HEK293T (cell line): ENCODE measurements at places on chromosomes 13 and 19.

DNA sequence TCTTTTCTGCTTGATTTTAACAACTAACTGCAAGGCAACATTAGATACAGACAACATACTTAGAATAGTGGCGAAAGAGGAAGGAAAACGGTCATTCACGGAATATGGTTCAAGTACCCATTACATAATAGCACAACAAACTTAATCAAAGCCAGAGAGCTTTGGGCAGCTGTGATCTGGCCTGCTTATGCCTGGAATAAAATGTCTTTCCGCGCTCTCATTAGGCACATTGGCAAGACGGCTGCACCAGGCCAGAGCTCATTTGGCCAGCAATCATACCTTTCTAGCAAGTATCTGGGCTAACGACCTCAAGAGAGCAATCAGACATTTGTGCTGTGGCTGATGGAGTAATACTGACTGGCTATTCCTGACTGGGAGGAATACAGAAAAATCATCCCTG, 112.8 kb downstream of the NALCN start:
- DNase-seq = no peak

- no peak for DNase-seq
Observed at GRCh38 chr19:13007292-13008045, 12.2 kb downstream of the NFIX start.

- no peak for DNase-seq
Observed at GRCh38 chr13:101455863-101456262, 3.4 kb downstream of the ITGBL1 start.

DNA sequence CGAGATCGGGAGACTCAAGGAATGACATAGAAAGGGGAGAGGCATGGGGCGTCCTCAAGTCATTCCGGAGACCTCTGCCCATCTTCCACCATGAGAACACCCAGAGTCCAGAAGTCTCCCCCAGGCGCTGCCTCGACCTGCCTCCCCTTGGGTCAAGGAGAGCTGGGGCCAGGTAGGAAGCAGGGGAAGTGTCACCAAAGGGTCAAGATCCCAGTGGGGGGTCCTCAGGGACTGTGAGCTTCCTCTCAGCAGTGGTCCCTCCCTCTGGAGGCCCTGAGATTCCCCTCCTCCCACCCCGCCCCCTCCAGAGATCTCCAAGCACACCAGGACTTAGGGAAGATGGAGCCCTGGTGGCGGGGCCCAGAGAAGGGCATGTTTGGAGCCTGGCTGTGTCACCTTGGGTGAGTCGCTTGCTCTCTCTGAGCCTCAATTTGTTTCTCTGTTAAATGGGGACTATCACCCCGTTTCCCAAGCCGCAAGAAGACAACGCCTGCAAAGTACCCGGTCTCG, 919 bp downstream of the DACT3 start:
- peak; percentile 30 for DNase-seq

DNA sequence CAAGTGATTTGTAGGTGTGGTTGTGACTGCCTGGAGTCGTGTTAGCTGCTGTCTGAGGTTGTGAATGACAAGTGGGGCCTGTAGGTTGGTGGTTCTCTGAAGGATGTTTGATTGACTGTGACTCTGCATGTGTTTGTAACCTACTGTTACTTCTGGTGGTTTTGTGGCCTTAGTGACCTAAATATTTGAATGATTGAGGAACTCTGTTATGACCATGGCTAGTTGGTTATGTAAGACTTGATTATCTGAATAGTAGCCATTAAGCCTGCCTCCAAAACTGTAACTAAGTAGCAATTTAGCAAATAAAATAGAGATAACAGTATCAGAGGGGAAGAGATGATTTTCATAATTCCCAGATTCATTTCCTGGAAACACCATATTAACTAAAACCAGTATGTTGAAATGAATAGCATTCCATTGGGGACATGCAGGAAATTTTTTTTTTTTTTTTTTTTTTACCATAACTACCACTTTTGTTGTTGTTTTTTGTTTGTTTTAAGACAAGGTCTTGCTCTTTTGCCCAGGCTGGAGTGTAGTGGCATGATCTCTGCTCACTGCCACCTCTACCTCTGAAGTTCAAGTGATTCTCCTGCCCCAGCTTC, 865 bp downstream of the ZNF382 start:
- DNase-seq = no peak

DNA sequence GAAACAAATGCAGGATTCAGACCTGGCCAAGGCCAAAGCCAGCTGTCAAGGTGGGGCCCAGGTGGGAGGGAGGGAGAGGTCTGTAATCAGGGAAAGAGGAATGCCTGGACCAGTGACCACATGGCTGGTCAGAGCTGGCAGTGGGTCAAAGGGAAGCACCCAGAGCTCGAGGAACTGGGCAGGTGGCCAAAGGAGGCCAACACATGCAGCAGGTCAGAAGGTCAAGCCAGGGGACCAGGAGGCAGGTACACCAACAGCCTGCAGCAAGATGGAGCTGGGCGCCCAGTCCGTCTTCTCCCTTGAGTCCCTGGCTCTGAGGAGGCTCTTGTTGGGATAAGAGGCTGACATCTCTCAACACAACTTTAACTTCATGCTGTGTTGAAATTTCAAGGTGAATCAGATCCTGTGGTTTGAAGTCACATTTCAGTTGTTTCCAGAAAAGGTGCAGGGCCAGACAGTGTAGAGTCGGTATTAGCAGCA, 17.1 kb downstream of the GPATCH1 start:
- no peak for DNase-seq

DNA sequence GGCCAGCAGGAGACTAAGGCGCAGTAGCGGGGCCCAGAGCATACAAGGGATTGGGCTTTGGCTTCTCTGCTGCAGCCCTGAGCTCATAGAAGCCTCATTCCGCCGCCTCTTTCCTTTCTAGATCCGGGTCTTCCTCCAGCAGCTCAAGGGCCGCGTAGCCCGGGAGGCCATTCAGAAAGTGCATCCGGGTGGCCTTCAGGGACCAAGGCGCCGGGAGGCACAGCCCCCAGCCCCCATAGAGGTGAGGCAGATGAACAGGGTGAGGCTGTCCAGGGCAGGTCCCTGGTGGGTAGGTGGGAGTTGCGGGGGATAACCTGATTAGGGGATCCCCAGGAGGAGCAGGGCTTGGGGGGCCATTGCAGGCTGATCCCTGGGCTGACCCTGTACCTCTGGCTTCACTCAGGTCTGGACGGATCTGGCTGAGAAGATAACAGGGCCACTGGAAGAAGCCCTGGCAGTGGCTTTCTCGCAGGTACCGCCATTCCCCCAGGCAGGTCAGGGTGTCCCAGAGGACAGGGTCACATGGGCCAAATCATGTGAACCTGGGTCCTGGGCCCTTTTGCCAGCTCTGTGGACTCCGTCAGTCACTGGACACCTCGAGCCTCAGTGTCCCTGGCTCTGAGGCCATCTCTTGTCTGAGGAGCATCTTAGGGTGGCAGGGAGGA, 1.3 kb downstream of the SNAPC2 start:
- no peak for DNase-seq

DNA sequence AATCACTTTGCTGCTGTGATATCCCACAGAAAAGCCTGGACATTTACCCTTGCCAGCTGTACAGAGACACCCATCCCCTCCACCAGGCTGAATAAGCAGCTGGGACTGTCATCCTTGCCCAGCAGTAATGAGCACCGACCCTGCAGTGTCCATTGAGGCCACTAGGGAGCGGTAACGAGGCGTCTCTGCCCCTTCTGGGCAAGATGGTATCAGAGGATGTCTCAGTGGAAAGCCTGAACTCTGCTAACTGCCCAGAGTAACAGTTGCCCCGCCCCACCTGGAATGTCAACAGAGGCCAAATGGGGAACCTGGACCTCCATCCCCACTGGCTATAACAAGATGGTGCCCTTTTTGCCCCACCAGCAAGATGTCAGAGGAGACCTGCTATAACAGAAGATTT, 22.8 kb upstream of the CEACAM20 start:
- peak; percentile 71 for DNase-seq

DNA sequence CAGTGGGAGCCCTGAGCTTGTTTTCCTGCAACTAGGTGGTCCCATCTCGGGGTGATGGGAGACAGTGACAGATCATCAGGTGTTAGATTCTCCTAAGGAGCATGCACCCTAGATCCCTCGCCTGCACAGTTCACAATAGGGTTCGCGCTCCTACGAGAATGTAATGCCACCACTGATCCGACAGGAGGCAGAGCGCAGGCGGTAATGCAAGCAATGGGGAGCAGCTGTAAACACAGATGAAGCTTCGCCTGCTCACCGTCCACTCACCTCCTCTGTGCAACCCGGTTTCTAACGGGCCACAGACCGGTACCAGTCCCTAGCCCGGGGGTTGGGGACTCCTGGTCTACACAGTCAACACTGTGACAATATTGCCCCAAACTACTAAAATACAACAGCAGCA, 38.8 kb downstream of the CARD8 start:
- DNase-seq = no peak

DNA sequence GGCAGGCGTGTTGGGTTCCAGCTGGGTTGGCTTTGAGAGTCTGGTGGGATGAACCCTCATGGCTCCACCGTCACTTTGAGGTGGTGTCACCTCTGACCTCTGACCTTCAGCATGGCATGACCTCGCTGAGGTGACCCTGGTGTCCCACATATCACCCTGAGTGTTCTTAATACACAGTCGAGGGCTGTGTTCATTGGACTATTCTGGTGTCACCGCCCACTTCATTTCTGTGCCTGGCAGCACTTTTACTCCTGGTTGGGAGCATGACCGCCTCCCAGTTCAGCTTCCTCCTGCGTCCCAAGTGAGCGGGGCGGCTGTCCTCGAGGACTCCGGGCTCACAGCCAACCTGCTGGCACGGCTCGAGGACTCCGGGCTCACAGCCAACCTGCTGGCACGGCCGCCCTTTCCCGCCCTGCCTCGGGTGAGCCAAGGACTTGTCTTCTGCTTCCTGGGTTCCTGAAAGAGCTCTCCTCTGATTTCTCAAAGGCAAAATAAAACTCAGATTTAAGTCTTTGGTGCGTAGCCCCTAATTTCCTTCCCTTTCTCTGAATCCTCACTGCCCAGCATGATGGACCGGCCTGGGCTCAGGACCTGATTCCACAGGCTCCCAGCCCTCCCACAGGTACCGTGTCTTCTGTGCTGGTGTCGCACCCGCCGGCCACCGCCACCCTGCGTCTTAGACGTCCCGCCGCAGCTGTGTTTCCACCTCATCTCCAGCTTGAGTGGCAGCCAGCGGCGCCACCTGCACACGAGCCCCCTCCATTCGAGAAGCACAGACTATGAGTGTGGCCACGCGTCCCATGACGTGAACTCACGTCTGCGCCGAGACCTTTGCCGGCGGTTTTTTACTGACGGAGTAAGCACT, 10.4 kb downstream of the ATP4B start:
- no peak for DNase-seq

GRCh38 chr13:73924607-73925006, 209.6 kb downstream of the KLF12 start:
- no peak for DNase-seq

DNA sequence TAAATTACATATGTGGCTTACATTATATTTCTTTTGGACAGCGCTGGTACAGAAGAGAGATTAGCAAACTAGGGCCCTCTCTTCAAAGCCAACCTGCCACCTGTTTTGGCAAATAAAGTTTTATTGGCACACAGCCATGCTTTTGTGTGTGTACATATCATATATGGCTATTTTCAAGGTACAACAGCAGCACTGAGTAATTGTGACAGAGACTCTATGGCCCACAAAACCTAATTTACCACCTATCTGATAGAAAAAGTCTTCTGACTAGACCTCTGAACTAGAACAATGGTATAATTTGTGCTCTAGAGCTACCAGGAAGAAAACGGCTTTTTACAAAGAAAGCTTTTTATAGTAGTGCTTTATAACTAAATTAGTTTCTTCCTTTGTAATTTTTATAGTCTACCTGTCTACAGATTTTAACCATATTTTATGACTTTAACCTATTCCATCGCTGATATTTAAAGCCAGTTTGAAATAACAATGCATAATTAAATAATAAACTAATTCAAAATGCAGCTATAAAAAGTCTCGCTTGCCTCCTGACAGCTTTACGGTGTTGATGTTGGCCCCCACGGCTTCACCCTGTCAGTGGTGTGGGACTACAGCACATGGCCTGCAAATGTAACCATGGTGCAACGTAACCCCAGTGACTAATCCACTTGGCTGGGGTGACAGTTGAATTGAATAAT, 17.7 kb upstream of the DPY19L3 start:
- no peak for DNase-seq

GRCh38 chr19:897442-898039, 4.3 kb downstream of the RNU6-9 start:
- no peak for DNase-seq

DNA sequence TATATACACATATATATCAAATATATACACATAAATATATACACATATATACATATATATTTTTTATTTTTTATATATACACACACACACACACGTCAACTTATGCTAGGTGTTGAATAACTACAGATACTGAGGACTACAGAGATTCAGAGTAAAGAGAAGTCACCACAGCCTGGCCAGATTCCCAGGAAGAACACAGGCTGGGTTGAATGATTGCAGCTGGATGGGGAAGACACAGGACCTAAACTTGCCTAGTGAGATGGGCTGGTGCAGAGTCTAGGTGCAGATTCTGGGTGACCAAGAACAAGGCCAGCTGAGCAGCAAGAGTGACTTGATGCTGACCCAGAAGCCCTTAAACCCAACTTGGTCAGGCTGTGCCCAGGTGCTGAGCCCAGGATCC, 241.3 kb downstream of the KCTD12 start:
- no peak for DNase-seq

DNA sequence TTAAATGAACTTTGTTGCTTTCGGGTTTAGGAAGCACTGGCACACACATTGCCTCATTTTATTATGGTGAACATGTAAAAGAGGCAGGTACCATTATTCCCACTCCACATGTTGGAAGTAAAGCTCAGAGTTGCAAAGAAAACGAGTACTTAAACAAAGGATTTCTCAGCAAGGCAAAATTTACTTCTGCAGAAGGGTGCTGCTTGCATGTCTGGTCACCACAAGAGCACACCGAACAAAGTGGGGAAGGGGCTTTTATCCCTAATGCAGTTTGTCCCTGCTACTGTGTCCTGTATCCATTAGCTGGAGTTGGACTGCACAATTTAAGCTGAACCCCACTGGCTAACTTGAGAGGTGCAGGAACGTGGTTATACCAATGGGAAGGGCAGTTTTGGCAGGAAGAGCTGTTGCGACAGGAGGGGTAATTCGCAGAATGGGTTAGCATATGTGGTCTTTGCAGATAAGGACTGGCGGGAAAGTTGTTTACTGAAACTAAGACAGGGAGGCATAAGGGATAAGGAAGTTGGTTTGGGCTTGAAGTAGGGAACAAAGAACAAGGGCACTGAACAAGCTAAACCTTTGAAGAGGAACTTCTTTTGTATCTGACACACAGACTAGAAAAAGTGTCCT, 545.5 kb downstream of the UQCRFS1 start:
- DNase-seq = no peak

DNA sequence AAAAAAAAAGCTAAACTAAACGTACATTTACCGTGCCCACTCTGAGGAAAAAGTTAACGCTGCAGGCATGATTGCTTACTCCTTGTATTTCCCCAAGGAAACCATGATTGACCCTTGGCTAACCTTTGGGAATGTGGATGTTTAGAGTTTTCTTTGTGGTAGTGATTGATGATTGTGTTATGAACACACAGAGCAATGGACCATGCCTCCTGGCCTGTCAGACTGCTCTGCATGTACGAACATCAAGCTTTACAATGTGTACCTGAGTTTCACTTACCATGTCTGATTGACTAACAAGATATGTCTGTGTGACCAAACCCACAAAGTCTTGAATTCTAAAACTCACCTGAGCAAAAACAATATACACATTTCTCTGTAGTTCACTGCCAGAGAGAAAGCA, 35.1 kb downstream of the MYCBP2 start:
- DNase-seq = no peak
